ENCODE measurements at places on chromosomes 3 and 15. TPM values are rescaled to one million over a fixed set of nuclear protein-coding genes. Genes with fewer than 3 reads are reported as not detected.

DNA sequence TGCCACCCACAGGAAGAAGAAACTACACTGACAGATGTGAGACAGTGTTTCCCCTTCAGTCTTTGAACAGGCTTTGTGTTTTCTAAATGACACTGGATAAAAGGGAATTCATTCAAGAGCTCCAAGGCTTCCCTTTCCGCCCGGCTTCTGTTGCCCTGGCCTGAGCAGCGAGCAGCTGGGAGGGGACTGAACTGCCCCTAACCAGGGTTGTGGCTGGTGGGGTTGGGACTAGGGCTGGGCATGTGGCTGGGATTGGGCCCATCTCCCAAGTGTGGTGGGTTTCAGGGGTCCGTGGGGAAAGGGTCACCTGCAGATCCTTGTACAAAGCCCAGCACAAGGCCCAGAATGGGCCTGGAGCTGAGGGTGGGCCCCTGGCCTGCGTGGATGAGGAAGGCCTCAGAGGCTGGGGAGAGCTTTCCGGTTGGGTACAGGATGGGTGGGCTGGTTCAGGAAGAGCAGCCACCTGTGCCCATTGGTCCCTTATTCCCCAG, 10.4 kb downstream of the VILL start:
- DNase-seq, result no peak
- no peaks in the 10 kb centered on the region for H3K27me3 ChIP-seq
- H3K4me1 ChIP-seq, result peaks cover 12% of the 10 kb centered on the region
- no peaks in the 10 kb centered on the region for H3K36me3 ChIP-seq

DNA sequence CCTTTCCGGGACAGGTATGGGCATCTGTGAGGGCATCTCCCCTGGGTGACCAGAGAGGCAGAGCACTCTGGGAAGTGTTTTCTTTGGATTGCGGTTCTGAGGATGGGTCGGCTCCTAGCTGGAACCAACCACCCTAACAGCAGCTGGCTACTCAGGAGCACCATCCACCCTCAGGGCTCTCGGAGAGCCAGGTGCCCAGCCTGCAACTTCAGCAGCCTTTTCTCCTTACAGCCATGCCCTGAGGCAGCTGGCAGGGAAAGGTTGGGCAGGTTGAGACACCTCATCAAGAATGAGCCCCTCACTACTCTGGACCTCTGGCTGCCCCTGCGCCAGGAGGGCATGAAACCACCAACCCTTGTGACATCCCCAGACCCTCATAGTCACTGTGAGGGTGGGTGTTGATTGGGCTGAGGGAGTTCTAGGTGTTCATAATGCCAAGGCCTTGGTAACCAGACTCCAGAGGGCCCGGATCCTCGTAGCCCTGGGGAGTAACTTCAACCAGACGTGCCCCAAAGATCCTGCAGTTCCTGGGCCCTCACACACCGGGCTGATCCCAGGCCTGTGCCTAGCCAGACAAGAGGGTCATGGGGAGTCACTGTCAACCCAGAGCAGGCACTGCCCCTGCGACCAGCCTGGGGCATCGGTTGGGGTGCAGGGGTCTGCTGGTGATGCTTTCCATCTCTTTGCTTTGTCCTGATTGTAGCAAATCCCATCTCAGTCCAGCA, 114.4 kb upstream of the ABHD17C start:
- no peak overlapping the region for H3K27ac ChIP-seq
- H3K4me1 ChIP-seq, result peaks cover 11% of the 10 kb centered on the region
- no peak overlapping the region for H3K4me3 ChIP-seq
- H3K27me3 ChIP-seq, result no peaks in the 10 kb centered on the region
- no peak for DNase-seq

DNA sequence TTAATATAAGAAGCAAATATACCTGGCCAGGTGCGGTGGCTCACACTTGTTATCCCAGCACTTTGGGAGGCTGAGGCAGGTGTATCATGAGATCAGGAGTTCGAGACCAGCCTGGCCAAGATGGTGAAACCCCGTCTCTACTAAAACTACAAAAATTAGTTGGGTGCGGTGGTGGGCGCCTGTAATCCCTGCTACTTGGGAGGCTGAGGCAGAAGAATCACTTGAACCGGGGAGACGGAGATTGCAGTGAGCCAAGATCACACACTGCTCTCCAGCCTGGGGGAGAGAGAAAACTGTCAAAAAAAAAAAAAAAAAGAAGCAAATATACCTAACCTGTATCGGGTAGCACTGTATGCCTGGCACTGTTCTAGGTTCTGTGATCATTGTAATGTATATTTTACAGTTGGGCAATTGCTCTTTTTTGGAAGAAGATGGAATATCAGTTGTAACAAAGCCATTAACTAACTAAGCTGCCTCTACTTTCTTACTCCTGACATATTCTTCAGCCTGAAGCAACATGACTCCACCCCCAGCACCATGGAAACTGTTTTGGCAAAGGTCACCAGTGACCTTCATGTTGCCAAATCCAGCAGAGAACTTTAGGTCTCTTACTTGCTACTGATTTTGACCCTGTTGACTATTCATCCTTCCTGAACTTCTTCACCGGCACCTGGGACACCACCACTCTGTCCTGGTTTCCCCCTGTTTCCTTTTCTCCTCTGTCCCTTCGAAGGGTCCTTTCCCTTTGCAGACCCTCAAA, 203.8 kb downstream of the RPLP1 start:
- peaks cover 32% of the 10 kb centered on the region for H3K27me3 ChIP-seq
- DNase-seq, result no peak
- H3K27ac ChIP-seq, result no peak overlapping the region
- H3K36me3 ChIP-seq, result no peaks in the 10 kb centered on the region

DNA sequence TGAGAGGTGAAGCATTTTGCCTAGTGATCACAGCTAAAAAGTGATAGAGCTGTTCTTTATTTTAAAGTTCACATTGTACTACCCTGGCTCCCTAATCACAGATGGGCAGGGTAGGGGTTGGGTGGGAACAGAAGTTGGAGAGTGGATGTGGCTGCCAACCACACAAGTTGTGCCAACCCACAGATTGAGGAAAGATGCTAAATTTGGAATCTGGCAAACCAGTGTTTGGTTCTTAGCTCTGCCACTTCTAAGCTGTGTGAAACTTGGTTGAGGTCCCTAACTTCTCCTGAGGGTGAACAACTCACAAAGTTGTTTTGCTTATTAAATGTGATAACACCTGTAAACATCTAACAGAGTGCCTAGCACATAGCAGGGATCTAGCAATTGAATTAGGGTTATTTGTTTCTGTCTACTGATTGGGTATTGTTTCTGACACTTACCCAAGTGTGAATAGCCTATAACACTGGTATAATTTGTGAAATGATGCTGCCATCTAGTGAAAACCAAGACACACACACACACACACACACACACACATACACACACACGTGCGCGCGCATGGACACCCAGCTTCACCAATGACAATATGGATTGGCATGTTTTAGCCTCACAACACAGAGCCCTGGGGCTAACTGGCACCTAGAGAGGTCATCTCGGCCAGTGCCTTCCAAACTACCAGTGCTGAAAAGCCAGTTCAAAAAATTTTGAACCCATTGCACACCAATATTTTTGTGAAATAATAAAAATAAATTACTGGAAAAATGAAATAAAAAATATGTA, 25.3 kb downstream of the ADGRG7 start:
- no peak for DNase-seq
- H3K4me3 ChIP-seq, result no peak overlapping the region
- no peaks in the 10 kb centered on the region for H3K36me3 ChIP-seq
- no peaks in the 10 kb centered on the region for H3K4me1 ChIP-seq
- H3K27ac ChIP-seq, result no peak overlapping the region

- H3K4me3 ChIP-seq, result no peak overlapping the region
- no peak overlapping the region for H3K27ac ChIP-seq
- DNase-seq, result no peak
- no peaks in the 10 kb centered on the region for H3K27me3 ChIP-seq
- no peaks in the 10 kb centered on the region for H3K36me3 ChIP-seq
These were observed 113.9 kb downstream of the TMEM108 start for GRCh38 chr3:133152056-133152455.

DNA sequence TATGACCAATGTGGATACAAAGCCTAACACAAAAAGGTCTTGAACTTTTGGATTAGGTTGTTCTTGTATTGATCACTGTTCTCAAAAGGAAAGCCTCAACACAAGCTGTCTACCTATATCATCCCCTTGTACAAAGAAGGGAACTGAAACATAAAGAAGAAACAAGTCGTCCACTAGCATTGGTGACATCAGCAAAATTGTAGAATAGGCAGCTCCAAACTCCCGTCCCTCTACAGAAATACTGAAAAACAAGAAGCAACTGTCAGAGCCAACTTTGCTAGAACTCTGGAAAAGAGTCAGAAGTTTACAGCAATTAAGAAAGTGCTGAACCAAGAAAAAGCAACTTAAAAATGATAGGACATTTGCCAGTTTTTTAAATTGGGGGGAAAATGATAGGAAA, 7.5 kb upstream of the NR1I2 start:
- H3K4me3 ChIP-seq, result no peak overlapping the region
- no peak overlapping the region for H3K27ac ChIP-seq
- no peak for DNase-seq
- H3K27me3 ChIP-seq, result no peaks in the 10 kb centered on the region
- H3K4me1 ChIP-seq, result peaks cover under 1% of the 10 kb centered on the region

The TMC3 gene
- total RNA-seq, result 0.22 TPM

- H3K4me3 ChIP-seq, result no peak overlapping the region
- peak; percentile 21 for DNase-seq
- peaks cover 11% of the 10 kb centered on the region for H3K4me1 ChIP-seq
- no peaks in the 10 kb centered on the region for H3K36me3 ChIP-seq
- H3K27me3 ChIP-seq, result no peaks in the 10 kb centered on the region
These were observed 278.9 kb downstream of the KLF13 start for GRCh38 chr15:31605467-31605931.

DNA sequence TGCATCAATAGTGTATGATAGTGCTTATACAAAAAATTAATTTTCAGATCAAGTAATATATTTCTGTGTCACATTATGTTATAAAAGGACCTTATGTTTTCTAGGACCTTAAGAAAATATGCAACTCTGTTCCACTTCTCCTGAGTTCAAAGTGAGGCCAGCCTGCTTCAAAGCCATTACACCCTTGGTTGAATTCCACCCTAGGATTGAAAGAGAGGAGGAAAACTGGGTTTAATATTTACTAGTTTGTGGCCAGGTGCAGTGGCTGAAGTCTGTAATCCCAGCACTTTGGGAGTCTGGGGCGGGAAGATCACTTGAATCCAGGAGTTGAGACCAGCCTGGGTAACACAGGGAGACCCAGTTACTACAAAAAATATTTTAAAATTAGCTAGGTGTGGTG, 32.9 kb upstream of the NR1I2 start:
- no peaks in the 10 kb centered on the region for H3K27me3 ChIP-seq
- DNase-seq, result no peak
- no peaks in the 10 kb centered on the region for H3K4me1 ChIP-seq
- no peak overlapping the region for H3K4me3 ChIP-seq
- H3K27ac ChIP-seq, result no peak overlapping the region
- H3K36me3 ChIP-seq, result no peaks in the 10 kb centered on the region

DNA sequence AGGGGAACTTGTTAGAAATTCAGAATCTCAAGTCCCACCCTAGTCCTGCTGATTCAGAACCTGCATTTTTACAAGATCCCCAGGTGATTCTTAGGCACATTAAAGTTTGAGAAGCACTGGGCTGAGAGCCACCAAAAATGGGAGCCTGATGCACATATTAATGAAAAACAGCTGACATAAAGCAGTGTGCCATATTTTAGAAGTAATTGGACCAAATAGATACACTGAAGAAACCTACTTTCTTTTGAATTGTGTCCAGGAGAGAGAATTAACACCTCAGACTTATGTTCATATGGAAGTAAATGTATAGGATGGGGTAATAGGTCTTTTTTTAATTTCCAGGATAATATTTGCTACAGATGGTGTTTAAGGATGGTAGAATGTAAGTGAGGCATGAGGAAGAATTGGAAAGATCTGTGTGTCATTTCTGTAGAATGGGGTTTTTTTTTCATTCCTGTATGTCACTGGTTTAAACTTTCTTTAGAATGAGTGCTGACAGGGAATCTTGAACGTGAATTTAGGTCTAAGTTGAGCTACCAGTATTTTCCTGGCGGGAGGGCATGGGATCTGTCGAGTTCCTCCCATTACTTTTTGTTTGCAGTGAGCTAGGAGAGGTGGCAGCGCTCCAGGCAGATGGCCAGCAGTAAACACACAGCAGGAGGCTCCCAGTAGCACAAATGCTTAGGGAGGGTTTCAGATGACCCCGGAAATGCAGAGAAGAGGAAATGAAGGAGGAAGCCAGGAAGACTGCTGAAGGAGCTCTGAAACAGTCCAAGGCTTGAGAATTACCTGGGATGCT, 185.6 kb downstream of the PLCL2 start:
- no peaks in the 10 kb centered on the region for H3K36me3 ChIP-seq
- H3K27me3 ChIP-seq, result no peaks in the 10 kb centered on the region
- peaks cover 8% of the 10 kb centered on the region for H3K4me1 ChIP-seq
- no peak overlapping the region for H3K4me3 ChIP-seq

The ZNF80 gene
- not detected for total RNA-seq

The HGD gene
- not detected for total RNA-seq

DNA sequence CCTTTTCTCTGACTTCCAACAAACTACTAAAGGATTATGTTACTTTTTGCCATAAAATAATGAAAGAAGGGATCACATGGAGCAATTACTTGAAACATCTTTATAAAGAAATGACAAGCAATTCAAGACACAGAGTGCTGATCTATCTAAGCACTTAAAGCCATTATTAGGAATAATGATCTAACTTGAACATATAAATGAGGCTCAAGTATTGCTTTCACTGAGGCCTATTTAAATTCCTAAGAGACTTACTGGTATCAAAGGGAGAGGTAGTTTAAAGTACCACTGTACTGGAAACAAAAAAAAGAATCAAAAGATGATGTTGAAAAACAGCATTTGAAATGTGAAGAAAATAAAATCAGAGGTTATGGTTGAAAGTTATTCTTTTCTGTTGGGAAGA, 375.5 kb downstream of the PLCL2 start:
- no peaks in the 10 kb centered on the region for H3K27me3 ChIP-seq
- H3K27ac ChIP-seq, result no peak overlapping the region
- H3K4me3 ChIP-seq, result no peak overlapping the region
- no peaks in the 10 kb centered on the region for H3K4me1 ChIP-seq

The TRIM42 gene
- not detected for total RNA-seq

DNA sequence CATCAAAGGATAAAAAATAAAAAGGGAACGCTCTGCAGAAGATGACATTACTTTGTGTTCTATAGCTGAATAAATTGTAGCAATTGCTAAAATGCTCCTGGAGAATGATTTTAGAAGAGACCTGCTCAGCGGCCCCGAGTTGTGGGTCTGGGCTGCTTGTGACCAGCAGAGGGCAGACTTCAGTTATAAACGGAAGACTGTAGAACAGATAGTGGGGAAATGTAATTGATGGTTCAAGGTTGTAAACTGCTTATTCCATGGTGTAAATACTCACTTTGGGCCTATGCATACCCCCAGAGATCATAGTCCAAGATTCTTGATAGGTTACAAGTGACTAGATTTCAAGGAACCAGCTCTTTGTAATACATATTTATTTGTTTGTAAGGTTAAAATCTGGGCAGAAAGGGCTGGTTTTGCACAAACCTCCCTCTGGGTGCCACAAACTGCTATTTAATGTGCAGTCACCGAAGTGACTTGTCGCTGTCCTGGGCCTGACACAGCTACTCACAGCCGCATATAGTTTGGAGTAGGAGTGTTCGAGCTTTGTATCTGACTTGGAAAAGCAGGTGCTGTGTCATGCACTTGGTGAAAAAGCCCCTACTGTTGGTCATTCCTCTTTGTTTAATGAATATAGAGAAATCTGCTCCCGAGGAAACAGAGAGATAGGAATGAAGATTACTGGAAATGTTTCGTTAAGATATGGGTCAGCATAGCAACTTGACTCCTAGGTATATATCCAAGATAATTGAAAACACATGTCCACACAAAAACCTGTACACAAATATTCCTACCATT, 34.7 kb upstream of the NDUFB4 start:
- H3K27ac ChIP-seq, result no peak overlapping the region
- no peaks in the 10 kb centered on the region for H3K36me3 ChIP-seq
- H3K4me3 ChIP-seq, result no peak overlapping the region
- DNase-seq, result peak; percentile 44

The STX19 gene
- not detected for total RNA-seq

The CACNA1D gene
- 0.41 TPM for total RNA-seq

Measured in astrocyte (in vitro differentiated cells and primary cell).